ENCODE measurements at places on chromosomes 1 and 21.

GRCh38 chr21:39312112-39313041, 1.1 kb downstream of the BRWD1 start:
- peak; percentile 92 for DNase-seq

GRCh38 chr21:34343838-34344381, 19.9 kb upstream of the KCNE2 start:
- no peak for DNase-seq

- no peak for DNase-seq
Observed at GRCh38 chr1:76340056-76340455, 265.5 kb downstream of the ST6GALNAC3 start.

DNA sequence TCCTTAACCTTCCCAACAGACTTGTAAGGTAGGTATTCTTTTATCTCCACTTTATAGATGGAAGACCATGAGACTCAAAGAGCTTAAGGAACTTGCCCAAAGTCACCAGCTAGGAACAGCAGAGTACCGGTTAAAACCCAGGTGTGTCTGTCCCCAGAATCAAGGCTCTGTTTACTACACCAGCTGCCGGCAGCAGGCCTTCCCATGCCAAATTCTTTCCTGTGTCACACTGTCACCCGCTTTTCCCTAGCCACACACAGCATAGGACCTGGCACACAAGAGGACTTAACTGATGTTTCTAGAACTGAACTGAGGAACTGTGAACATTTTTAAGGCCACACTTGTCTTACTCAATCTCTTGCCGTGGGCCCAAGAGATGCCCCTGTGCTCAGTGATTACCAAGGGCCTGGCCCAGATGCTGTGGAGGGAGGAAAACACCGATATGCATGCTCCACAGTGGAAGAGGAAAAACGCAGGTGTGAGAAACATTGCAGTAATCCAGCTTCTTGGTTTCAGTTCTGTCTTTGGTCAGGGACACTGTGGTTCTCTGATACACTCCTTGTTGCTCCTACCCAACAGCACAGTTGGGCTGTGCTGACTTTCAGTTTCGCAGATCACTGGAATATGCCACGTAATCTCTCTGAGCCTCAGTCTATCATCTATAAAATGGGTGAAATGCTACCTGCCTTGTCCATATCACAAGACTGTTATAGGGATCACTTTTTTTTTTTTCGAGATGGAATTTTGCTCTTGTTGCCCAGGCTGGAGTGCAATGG, 13.9 kb upstream of the LY9 start:
- no peak for DNase-seq

GRCh38 chr1:177825276-177825901, 144.5 kb downstream of the SEC16B start:
- no peak for DNase-seq

DNA sequence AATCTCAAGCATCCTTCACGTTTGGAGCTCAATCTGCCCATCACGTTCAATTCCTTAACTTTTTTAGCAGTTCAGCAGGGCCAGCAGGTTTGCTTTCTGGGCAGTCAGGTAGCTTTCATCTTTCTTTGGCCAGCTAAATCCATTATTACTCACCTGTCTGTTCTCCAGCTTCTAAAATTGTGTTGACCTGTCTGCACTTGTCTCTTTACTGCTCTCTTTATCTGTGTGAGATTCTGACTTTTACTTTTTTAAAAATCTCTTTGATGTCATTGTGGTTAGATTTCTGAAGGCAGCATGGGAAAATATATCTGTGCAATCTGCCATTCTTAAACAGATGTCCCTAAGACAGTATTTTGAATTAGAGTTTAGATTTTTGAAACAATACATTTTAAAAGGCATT, 24.9 kb upstream of the CYYR1 start:
- no peak for DNase-seq

DNA sequence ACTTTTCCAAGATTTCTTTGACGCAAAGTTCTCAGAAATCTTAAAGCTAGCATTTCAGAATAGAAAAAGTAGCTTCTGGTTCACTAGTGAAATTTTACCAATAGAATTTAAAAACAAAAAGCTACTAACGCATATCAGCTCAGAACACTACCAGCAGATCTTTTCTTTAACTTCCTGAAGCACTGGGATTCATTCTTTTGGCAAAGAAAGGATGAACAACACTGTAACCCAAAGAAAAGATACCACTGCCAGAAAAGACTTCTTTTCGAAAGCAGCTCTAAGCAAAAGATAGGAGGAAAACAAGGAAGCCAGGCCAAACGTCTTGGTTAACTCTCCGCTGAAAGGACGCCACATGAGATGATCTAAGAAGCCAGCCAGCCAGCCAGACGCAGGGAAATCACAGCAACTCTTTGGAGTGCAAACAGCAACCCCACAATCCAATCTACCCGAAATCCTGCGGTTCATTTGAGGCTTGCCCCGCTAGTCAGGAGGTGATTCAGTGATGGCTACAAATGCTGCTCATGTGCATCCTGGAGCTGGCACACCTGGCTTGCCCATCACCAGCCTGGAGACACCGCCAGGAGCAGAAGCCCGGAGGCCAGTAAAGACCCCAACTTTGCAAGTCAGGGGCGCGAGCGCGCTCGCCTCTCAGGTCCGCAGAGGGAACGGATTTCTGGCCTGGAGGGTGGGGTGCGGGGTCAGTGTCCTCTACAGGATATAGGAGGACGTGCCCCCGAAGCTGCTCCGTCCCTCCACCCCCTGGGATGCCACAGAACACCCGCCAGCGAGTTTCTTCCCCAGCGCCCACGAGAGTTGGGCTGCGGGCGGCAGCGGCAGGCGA, 812 bp downstream of the NBPF1 start:
- DNase-seq: peak; percentile 32

DNA sequence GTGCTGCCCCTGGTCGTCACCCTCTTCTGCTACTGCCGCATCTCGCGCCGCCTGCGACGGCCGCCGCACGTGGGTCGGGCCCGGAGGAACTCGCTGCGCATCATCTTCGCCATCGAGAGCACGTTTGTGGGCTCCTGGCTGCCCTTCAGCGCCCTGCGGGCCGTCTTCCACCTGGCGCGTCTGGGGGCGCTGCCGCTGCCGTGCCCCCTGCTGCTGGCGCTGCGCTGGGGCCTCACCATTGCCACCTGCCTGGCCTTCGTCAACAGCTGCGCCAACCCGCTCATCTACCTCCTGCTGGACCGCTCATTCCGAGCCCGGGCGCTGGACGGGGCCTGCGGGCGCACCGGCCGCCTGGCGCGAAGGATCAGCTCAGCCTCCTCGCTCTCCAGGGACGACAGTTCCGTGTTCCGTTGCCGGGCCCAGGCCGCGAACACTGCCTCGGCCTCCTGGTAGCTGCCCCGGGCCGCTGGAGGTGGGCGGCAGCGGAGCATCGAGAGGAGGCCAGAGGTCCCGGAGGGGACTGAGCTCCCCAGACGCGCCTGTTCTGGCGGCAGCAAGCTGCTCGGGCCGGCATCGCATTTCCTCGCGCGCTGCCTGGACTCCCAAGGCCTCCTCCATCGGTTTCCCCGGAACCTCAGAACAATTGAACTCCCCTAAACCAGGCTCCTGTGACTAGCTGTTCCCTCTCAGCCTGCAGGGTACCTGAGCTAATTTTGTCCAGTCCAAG, 1.1 kb downstream of the GPR25 start:
- no peak for DNase-seq

DNA sequence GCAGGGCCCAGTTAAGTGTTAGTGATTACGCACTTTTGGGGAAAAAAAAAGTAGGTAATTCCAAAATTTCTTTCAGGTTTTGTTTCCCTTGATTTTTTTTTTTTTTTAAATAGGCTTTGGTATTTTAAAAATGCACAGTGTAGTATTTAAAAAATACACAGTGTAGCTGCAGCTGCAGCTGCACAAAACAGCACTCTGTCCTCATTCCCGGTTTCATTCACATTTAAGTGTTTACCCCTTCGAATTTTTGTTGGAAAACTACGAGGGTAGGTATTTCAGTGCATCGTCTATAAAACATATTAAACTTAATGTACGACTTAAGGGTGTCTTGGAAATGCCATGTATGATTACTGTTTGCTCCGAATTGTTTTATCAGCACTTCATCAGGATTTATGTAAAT, 3.4 kb downstream of the NEK7 start:
- no peak for DNase-seq

- DNase-seq: no peak
Observed at GRCh38 chr1:94236630-94237290, 624 bp downstream of the ARHGAP29 start.

DNA sequence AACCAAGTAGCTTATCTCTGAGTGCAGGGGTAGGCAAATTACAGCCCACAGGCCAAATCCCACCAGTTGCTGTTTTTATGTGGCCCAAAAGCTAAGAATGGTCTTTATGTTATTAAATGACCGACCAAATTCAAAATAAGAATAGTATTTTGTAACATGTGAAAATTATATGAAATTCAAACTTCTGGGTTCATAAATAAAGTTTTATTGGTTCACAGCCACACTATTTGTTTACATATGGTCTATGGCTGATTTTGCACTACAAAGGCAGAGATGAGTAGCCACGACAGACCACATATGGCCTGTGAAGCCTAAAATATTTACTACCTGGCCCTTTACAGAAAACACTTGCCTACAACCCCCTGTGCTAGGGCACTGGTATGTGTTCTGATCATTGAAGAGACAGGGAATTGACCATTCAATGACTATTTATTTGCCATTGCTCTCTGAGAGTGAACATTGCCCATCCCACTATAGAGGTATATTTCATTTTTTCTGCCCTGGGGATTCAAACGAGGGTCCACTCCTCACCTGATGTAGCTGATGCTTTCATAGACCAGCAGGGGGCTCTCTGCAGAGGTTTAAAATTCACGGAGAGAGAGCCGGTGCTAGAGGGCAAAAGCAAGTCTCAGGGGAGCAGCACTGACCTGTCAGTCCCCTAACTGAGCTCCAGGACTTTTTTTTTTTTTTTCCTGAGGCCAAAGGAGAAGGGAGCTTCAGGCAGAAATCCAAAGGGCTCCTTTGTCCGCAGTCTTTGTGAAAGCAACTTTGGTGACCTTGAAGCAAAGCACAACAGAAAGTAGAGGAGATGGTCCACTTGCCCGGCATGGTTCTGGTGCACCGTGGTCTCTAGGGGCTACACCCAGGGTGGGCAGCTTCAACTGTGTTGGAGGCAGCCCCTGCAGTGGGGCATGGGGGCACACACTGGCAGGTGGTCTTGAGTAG, 7.3 kb upstream of the GNL2 start:
- DNase-seq: no peak

DNA sequence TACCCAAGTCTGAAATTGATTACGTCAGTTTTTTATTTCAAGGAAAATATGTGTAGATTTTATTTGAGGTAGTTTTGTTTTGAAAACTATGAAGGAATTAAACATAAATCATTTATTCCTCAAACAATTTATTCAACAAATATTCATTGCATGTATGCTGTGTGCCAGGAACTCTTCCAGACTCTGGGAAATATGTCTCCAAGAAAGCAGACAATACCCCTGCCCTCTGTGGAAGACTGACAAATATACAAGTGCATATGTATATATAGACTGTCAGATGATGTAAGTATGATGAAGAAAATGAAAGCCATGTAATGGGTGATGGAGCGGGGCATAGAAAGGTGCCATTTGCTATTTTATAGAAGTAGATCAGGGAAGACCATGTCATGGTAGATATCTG, 889.5 kb downstream of the USP25 start:
- no peak for DNase-seq

GRCh38 chr1:229694053-229694693, 68.1 kb downstream of the URB2 start:
- DNase-seq: no peak

- DNase-seq: no peak
Observed at GRCh38 chr1:185894791-185895190, 160.6 kb downstream of the HMCN1 start.

DNA sequence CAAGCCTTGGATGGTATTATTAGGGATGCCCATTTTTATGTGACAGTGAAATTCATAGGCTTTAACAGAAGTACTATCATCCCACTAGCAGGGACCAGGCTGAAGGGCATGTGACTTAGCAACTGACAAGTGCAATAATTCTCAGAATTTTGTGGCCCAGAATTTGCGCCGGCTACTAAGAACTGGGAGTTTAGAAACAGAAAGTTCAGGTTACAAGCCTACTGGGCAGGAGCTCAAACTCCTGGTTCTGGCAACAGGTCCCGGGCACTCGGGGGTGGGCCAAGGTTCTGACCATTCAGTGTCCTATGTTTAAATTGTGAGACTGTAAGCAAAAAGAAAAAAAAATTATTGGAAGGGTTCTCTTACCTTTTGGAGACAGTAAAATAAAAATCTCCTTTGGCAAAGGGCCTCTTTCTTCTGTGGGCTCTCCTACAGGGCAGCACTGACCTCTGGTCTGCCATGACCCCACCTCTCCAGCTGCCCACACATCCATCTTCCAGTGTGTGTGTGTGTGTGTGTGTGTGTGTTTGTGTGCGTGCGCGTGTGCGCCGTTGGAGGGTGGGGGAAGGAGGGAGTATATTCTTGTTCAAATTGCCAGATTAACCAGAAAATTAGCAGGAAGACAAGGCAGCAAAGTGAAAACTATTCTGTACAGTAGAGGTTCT, 26.1 kb downstream of the IRF2BP2 start:
- DNase-seq: no peak

DNA sequence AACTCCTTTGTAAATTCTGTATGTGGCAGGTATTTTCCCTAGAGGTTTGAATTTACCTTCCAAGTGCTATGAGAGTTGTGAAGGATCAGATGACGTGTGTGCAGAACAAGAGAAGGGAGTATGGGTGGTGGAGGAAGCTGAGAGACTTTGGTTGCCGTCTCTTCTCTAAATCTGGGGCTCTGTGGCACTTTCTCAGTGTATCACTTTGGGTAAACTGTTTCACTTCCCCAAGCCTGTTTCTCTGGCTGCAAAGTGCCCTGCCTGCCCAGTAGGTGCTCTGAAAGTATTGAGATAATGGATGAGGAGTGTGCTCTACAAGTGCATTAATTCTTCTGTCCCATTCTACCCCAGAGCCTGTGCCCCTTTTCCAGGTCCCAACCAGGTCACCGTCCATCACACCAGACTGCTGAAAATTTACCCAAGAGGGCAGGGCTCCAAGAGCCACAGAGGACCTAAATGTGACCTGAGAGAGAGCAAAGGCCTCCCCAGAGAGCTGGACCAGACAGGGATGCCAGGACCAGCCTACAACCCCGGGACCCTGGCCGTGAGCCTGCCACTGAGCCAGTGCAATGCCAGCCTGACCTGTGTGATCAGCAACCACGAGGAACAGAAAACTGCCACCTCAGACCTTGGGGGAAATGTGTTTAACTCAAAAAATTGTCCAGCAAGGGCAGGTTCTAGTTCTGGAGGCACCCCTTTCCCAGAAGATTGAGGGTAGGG, 131.6 kb upstream of the ETV3 start:
- no peak for DNase-seq

DNA sequence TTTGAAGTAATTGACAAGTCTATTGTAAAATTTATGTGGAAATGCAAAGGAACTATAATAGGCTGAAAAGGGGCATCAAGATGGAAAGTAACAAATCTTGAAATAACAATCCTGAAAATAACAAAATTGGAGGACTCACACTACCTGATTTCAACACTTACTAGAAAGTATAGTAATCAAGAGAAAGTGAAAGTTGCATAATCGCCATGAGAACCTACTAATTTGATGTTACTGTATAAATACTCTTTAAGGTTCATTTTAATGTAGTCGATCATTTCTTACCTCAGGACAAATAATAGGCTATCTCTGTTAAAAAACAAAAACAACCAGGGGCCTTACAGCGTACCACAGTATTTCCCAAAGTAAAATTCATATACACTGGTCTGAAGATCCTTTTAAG, 71.7 kb downstream of the EDEM3 start:
- DNase-seq: no peak

- no peak for DNase-seq
Observed at GRCh38 chr1:51222136-51222787, 13.8 kb upstream of the RNF11 start.

GRCh38 chr1:29583727-29584126, 347.4 kb downstream of the PTPRU start:
- DNase-seq: no peak

GRCh38 chr1:172469717-172470116, 25.8 kb upstream of the PIGC start:
- no peak for DNase-seq

Data from stimulated activated CD8-positive, alpha-beta memory T cell treated with anti-CD3 and anti-CD28 coated beads, Interleukin-2, amount 100 ng/mL, for 48 hours (primary cell).